ENCODE measurements at places on chromosomes 4 and X. TPM values are rescaled to one million over a fixed set of nuclear protein-coding genes. Genes with fewer than 3 reads are reported as not detected.

GRCh38 chrX:80207327-80207726 is 192.8 kb downstream of the TBX22 start:
- DNase-seq: no peak

DNA sequence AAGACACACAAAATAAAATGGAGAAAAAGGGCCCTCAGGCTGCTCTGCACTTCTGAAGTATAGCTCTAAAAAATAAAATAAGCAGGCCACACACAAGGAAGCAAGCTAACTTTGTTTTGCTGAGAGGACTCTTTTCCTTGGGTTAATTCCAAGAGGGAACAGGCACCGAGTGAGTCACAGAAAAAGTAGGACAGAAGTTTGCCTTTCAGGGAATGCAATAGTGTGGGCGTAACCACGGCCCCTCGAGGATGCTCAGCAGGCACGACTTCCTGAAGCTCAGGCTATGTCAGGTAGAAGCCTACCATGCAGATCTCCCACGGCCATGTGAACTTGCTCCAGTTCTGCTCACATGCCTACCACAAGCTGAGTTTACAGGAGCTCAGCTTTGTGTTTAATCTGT is 22.1 kb downstream of the PPP1R2C start:
- no peak for DNase-seq

GRCh38 chr4:138835832-138836533 is 179.6 kb upstream of the NOCT start:
- DNase-seq: no peak

DNA sequence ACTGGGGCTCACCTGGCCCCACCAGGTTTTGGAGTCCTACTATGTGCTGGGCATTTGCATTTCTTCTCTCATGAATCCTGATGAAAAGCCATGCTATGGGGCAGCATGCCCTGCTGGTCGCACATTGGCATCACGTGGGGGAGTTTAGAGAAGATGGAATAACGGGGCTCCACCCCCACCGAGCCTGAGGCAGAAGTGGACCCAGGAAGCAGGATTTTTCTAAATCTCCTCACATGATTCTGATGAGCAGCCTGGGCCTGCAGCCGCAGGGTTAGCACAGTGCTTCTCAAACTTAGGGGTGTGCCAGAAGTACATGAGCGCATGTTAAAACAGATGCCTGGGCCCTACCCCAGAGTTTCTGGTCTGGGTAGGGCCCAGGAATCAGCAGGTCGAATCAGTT is 4.6 kb upstream of the SORCS2 start:
- no peak for DNase-seq

DNA sequence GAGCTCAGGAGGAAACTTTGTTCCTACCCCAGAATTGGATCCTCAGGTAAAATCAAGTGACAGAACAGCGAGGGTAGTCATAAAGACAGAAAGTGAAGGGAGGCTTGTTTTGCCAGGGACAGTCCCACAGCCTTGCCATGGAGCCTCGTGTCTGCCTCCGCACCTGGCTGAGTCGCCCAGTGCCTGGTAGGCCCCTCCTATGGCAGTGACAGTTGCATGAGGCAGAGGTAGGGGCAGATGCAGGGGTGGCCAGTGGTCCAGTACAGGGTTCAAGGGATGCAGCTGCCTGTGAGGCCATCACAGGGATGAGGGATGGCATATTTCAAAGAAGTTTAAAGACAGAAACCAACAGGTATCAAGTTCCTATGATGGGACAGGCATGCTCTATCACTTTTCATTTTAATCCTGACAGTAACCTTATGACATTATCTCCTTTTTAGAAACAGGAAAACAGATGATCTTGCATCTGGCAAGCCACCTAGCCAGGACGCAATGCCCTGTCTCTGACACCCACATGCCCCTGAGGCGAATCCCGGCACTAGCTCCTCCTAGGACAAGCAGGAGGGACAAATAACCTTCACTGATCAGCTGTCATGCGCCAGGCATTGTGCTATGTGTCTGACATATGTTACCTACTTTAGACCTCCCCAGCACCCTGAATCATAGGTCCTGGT is 127.4 kb upstream of the ENPP6 start:
- DNase-seq: no peak

DNA sequence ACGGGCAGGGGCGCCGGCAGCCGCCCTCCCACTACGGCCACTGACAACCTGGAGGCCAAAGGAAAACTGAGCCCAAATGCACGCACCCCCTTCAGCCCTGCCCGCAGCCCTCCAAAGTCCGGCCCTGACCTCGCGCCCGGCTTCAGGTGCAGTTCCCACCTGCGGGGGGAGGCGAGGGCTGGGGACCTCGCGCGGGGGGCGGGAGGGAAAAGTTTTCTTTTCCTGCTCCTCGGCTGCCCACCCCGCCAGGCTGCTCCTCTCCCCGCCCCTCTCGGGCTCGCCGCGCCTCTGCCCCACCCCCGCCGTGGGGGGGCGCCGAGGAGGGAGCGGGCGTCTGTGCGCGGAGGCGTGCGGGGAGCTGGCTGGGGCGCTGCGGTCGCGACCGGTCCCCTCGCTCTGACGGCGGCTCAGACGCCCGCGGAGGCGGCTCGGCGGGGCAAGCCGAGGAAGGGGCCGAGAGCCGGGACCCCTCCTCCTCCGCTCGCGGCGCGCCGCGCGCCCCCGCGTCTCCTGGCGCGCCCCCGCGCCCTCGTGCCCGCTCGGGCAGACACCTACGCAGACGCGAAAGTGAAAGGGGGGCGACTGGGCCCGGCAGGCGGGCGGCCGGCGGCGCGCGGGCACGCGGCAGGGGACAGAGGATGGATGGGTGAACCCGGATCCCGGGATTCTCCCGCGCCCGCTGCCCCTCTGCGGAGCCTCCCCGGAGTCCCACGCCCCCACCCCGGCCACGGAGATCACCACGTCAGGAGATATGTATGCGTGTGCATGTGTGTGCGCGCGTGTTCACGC is 3.1 kb upstream of the NR3C2 start:
- peak; percentile 52 for DNase-seq

- no peak for DNase-seq
Observed at GRCh38 chr4:55215087-55215486, 89.7 kb upstream of the KDR start.

GRCh38 chr4:47073647-47074046 is 42.3 kb downstream of the GABRB1 start:
- no peak for DNase-seq

DNA sequence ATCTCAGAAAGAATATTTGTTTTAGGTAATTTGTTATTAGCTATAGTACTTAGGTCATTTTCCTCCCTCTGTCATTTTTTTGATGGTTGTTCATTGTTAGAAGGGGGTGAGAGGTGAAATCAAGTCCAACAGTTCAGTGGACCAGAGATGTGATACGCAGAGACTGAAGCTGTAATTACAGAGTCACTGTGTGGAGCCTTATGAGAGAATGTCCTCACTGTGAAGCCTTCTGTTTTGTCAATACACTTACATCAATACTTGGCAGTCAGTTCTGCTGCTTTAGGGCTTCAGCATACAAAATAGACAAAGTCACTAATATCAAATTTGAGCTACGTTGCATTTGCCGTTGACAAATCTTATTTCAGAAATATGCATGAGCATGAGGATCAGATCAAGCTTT is 692.5 kb downstream of the C4orf33 start:
- DNase-seq: no peak

GRCh38 chr4:189530848-189531247 is 409.8 kb upstream of the FRG1 start:
- DNase-seq: no peak

DNA sequence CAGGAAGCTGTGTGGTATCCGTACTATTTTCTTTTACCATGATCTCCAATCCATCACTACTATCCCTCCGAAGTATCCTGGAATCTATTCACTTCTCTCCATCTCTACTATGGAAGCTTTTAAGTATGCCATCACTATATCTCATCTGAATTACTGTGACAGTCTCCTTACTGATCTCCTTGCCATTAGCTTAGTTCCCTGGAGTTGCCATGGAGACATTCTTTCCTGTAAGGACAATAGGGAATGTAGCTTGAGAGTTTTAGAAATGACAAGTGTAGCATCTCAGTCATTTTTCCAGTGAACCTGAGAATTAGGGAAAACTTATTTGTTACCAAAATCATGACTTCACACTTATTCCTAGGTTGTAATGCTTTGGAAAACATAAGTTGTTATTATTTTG is 86.3 kb downstream of the HPGD start:
- DNase-seq: no peak

DNA sequence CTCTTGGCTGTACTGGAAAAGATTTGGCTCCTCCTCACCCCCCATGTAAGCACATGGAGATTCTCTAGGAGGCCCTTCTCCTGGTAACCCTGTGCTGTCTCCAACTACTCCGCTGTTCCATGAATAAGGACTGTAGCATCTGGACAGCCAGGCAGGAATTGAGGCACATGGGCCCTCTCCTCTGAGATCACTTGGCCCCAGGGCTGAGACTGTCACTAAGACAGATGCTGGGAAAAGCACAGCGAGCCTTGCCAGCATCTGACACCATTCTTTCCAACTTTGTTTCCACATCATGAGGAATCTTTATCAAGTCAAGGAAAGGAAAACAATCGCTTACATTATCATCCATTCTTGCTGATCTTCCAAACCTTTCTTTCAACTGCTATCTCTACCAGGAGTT is 222.6 kb upstream of the INTU start:
- DNase-seq: no peak

GRCh38 chr4:168632301-168632725 is 135.5 kb downstream of the PALLD start:
- no peak for DNase-seq

GRCh38 chr4:153816542-153816941 is 27.7 kb upstream of the SFRP2 start:
- no peak for DNase-seq

- no peak for DNase-seq
Observed at GRCh38 chrX:14738643-14739042, 134.2 kb downstream of the FANCB start.

GRCh38 chr4:124499261-124499660 is 213.3 kb downstream of the ANKRD50 start:
- DNase-seq: no peak

DNA sequence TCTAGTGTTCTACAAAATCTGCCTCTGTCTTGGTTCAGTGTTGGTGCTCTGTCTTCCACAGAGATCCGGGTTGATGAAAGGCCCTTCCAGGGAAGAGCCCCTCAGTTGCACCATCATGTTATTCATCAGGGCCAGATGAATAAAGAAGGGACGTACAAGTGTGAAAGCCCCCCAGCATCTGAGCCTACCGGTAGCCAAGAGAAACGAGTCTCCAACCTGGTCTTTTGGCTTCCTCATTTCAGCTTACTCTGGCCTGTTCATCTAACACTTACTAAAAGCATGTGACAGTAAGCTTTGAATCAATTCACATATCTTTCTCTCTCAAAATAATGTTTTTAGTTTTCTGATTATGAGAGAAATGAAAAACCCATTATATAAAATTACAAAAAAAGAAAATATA is 19.2 kb downstream of the MEPE start:
- DNase-seq: no peak

DNA sequence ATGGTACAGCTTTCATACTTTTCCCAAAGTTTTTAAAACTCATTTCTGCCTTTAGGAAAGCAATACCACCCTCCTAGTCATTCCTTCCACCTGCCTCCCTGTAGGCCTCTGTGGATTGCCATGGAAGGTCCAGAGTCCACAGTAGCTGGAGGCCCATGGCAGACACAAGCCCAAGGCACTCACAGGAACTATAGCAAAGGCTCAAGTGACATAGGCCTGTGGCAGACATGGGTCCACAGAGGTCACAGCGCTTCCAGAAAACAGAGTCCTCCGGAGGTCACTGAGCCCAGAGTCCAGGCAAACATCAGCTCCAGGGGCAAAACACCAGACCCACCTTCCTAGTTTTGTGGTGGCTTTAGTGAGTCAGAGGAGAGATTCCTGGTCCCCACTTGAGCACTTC is 147.6 kb upstream of the ATP6AP2 start:
- DNase-seq: no peak

GRCh38 chrX:134745636-134746409 is 87.6 kb upstream of the PLAC1 start:
- no peak for DNase-seq

GRCh38 chrX:1531096-1531890 is 5.7 kb downstream of the P2RY8 start:
- no peak for DNase-seq

GRCh38 chr4:5631352-5632065 is 76.8 kb downstream of the EVC2 start:
- no peak for DNase-seq

DNA sequence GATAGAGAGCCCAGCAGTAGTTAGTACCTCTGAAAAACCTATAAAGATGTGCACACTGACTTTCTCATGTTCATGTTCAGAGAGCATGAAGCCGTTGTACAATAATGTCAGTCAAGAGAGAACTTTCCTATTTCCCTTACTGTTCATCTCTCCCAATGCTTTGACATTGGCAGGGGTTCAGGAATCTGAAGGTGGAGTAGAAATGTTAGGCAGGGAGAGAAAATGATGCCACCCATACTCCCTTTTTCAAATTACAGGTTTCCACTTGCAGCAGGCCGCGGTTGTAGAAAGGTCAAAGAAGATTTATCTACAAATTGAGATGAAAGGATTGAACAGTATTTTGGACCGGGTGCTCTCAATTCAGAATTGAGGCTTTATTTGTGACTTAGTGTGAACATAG is 84.3 kb downstream of the DCAF8L2 start:
- DNase-seq: no peak

DNA sequence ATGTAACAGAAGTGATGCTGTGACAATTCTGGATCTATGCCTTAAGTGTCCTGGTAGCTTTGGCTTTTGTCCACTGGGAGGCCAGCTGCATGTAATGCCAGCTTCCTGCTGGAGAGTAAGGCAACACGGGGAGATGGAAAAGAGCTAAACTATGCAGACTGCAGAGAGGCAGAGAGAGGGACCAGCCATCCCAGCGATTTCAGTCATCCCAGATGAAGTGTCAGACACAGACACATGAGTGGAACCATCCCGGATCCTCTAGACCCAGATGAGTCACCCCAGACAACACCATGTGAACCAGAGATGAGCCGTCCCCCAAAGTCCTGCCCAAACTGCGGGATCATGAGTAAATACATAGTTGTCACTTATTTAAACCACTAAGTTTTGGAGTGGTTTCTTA is 14.6 kb downstream of the SRPX start:
- no peak for DNase-seq

- no peak for DNase-seq
Observed at GRCh38 chr4:177107288-177107921, 202.3 kb upstream of the NEIL3 start.

- DNase-seq: peak; percentile 31
Observed at GRCh38 chr4:61741327-61742096, 541.4 kb downstream of the ADGRL3 start.

- DNase-seq: no peak
Observed at GRCh38 chrX:23788946-23789345, 6.0 kb downstream of the SAT1 start.

The LPAR4 gene
- 18.4 TPM for polyA plus RNA-seq

The UGT2A1 gene
- 8.6 TPM for polyA plus RNA-seq

The IBSP gene
- polyA plus RNA-seq: not detected

The PGRMC2 gene
- 127 TPM for polyA plus RNA-seq

The FREM3 gene
- 0.13 TPM for polyA plus RNA-seq

The HTATSF1 gene
- 120 TPM for polyA plus RNA-seq

The ABLIM2 gene
- polyA plus RNA-seq: 6.8 TPM

The PRRG3 gene
- 4.9 TPM for polyA plus RNA-seq

The UBE2K gene
- 105 TPM for polyA plus RNA-seq

Data from left kidney (tissue), 8 donors.